ENCODE measurements at places on chromosomes 7 and 10.

GRCh38 chr10:104150139-104150538 is 28.2 kb downstream of the SFR1 start:
- DNase-seq, result no peak

- no peak for DNase-seq
These were observed 17.2 kb downstream of the INHBA start for GRCh38 chr7:41685684-41686083.

- DNase-seq, result no peak
These were observed 115.2 kb downstream of the TBXAS1 start for GRCh38 chr7:139944248-139944647.

- DNase-seq, result no peak
These were observed 116.8 kb downstream of the ZFAND4 start for GRCh38 chr10:45555795-45556194.

- DNase-seq, result no peak
These were observed 88.3 kb upstream of the KIAA1217 start for GRCh38 chr10:24120646-24121045.

- DNase-seq, result no peak
These were observed 89.0 kb upstream of the KIAA1217 start for GRCh38 chr10:24119896-24120295.

- DNase-seq, result peak; percentile 21
These were observed 173.2 kb upstream of the PPP2R2D start for GRCh38 chr10:131727560-131727959.

- DNase-seq, result no peak
These were observed 607.1 kb upstream of the FOXK1 start for GRCh38 chr7:4074994-4075393.

GRCh38 chr10:89207181-89207800 is at the start of gene CH25H:
CH25H (minus strand) TSS chr10:89207317; CDS start chr10:89207292, 25 bp downstream.
- DNase-seq, result peak; percentile 89

- no peak for DNase-seq
These were observed 15.5 kb downstream of the ENTPD7 start for GRCh38 chr10:99674762-99675161.

DNA sequence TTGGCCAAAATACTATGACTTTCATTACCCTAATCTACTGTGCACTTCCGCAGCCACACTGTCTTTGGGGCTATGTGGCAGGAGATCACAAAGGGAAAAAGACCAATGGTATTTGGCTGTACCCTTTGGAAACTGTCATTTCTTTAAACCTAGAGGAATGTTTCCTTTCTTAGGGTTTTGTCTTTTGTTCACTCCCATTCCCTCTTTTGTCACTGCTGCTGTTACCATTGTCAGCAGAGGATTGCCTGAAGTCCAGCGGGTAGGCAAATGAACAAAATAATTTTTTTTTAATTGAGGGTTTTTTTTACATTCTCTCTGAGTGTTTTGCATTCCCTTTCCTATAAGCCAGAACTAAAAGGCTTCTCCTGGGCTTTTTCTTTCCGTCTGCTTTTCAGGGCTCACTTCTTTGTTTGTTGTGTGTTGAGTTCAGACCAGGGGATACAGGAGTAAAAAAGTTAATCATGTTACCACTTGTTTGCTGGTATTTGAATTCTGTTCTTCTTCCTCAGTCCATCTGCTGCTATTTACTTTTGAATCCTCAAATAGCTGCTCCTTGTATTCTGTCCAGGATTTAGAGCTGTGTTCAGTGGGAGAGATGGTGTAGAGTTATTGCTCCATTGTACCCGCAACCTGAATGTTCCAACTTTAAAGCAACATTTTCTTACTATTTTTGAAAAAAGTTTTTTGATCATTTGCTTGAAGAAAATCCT is 374.6 kb downstream of the SUGCT start:
- DNase-seq, result no peak

GRCh38 chr7:106052681-106053080 is 59.4 kb downstream of the SYPL1 start:
- no peak for DNase-seq

Measured in ascending aorta (tissue), 2 donors.